ENCODE measurements at places on chromosomes 5 and 9. TPM values are rescaled to one million over a fixed set of nuclear protein-coding genes. Genes with fewer than 3 reads are reported as not detected.

- DNase-seq, result no peak
These were observed 37.8 kb upstream of the ARRDC3 start for GRCh38 chr5:91420879-91421278.

DNA sequence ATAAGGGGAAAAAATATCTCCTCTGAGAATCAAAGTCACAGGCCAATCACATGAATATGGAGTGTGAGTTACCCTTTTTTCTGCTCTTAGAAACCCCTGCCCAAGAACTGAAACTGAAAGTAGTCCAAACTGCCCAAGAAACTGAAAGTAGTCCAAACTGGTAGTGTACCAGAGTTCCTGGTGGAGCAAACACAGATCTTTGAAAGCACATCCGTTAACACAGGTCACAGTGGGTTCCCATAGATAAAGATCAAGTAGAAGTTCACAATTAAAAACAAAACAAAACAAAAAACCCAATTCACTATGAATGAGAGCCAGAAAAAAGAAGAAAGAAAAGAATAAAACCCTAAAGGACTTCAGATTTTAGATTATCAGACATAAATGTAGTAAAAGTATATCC lies 332.4 kb upstream of the EFNA5 start:
- DNase-seq, result peak; percentile 7

GRCh38 chr9:38315085-38315595 lies 77.4 kb upstream of the ALDH1B1 start:
- no peak for DNase-seq

The MED10 gene
- total RNA-seq, result 23.5 TPM

Data from NCI-H460 (cell line).